ENCODE measurements at places on chromosomes 16 and 17. TPM values are rescaled to one million over a fixed set of nuclear protein-coding genes. Genes with fewer than 3 reads are reported as not detected.

The IL17C gene
- not detected for polyA plus RNA-seq

The SOX9 gene
- polyA plus RNA-seq = 75.3 TPM

The DNAH9 gene
- polyA plus RNA-seq = 21.4 TPM

The NLRP1 gene
- 432 TPM for polyA plus RNA-seq

The TMUB2 gene
- polyA plus RNA-seq = 54.8 TPM

The GAN gene
- 12.7 TPM for polyA plus RNA-seq

The NOS2 gene
- polyA plus RNA-seq = 1.4 TPM

The DRC3 gene
- 20.8 TPM for polyA plus RNA-seq

The TEKT1 gene
- polyA plus RNA-seq = 8.3 TPM

The NPB gene
- 3.8 TPM for polyA plus RNA-seq

The NPIPB6 gene
- 6.1 TPM for polyA plus RNA-seq

The TBC1D3C gene
- polyA plus RNA-seq = 11.0 TPM

The GH2 gene
- not detected for polyA plus RNA-seq

The ZG16 gene
- polyA plus RNA-seq = not detected

The KRTAP16-1 gene
- polyA plus RNA-seq = not detected

The CIBAR2 gene
- polyA plus RNA-seq = 3.6 TPM

The VAT1L gene
- 185 TPM for polyA plus RNA-seq

The ZG16B gene
- 0.32 TPM for polyA plus RNA-seq

The RAP1GAP2 gene
- polyA plus RNA-seq = 19.4 TPM

The CDH11 gene
- polyA plus RNA-seq = 85.0 TPM

The CD300A gene
- 6.7 TPM for polyA plus RNA-seq

The IGSF6 gene
- polyA plus RNA-seq = 6.8 TPM

The TRIM37 gene
- 74.1 TPM for polyA plus RNA-seq

The RND2 gene
- 86.9 TPM for polyA plus RNA-seq

The LRRC37A gene
- polyA plus RNA-seq = 3.5 TPM

The HOXB13 gene
- not detected for polyA plus RNA-seq

The CACNG5 gene
- 7.8 TPM for polyA plus RNA-seq

The NACA2 gene
- polyA plus RNA-seq = 1.9 TPM

The KRTAP1-5 gene
- not detected for polyA plus RNA-seq

The ZP2 gene
- polyA plus RNA-seq = not detected

The RPL27 gene
- polyA plus RNA-seq = 1,002 TPM

The SBK1 gene
- polyA plus RNA-seq = 117 TPM

The KCNJ18 gene
- not detected for polyA plus RNA-seq

The SLC13A2 gene
- 0.27 TPM for polyA plus RNA-seq

The CTRB2 gene
- polyA plus RNA-seq = 0.20 TPM

The SMIM5 gene
- polyA plus RNA-seq = 2.7 TPM

The CMTM2 gene
- 1.5 TPM for polyA plus RNA-seq

The KRTAP4-1 gene
- not detected for polyA plus RNA-seq

The CCL17 gene
- polyA plus RNA-seq = not detected

Measured in spinal cord (tissue), 10 donors.